ENCODE measurements at places on chromosomes 4 and X.
A peak's percentile ranks its signal among the peaks of the same experiment; 100 is the strongest.

DNA sequence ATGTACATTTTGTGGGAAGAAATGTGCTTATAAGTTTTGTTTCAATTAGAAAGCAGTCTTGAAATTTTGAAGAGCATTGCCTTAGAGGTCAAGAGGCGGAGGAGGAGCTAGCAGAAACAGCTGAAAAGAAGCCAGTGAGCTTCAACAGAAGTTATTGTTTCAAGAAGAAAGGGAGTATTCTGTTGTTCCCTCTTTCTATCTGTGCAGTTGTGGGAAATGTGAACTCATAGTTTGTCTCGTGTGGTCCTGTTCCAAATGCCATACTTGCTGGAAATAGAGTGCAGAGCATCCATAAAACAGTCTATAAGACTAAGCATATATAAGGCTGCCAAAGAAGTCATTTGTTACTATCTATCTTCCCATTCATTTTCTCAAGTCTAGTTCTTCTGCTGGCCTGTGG is 1015.7 kb downstream of the DMD start:
- no peak for DNase-seq

GRCh38 chr4:52234561-52235440 is 183.7 kb downstream of the SPATA18 start:
- DNase-seq = no peak

DNA sequence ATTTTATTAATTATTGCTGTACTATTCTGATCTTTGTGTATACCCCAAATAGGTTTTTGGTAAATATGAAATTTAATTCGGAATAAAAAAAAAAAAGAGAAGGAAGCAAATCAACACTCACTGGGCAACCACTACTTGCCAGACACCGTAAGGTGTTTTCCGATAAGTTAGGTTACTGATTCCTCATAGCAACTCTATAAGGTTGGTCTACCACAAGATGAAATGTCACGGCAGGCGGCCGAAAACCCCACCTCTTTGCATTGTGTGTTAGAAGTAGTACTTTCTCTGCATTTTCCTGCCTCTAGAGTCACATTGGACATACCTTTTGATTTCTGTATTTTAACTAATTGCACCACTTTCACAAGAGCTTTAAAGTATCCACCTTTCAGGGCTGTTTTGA is 44.5 kb upstream of the RASGEF1B start:
- DNase-seq = no peak

DNA sequence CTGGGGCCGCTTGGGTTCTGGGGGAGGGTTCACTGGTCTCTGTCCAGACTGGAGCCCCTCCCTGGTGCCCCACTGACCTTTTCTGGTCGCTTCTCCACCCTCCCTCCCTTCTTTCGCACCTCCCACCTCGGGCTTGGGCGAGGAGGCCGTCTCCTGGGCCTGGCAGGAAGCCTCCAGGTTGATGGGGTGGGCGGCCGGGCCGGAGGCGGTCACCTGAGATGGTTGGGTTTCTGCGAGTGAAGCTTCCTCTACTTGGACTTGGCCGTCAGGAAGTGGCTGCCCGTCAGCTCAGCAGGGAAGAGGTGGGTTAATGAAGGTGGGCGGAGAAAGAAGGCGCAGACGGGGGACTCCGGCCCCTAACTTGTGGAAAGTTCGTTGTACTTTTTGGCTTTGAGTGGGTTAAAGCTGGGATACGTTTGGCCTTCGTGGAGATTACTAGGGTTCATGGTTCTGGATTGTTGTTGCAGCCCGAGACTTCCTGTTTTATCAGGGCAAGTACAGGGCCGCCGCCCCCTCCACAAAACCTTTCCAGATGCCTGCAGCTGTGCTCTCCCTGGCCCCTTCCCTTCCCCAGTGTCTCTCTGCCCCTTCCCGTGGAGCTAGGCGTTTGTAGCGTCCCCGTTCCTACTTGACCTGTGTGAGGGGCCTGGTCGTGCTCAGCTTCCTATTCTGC is 1.2 kb downstream of the AKAP17A start:
- no peak for DNase-seq

DNA sequence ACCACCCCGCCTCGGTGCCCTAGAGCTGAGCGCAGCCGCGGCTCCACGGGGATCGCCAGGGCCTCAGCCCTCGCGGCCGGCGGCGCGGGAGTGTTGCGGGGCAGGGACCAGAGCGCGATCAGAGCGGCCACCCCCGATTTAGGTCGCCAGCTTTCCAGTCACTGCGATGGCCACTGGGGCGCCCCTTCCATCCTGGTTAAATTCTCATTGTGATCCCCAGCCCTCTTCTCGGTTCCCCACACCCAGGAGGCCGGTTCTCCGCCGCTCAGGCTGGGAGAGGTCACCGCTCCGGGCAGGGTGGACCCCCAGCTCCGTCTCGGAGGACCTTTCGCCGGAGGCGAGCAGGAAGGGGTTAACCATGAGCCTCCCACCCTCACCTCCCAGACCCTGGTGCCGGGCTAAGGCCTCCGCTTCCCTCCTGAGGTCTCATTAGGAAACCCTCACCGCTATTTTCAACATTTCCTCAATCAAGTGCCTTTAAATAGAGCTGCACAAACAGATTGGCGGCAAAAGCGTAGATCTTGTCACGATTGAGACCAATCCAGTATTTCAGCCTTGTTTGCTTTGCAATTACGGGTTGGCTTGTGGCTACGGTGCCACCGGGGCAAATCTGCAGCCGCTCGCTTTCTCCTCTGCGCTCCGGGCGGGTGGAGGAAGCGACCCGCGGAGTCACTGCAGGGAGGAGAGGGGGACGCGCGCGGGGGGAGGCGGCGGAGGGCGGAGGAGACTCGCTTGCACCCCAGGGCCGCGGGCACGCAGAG is 8.3 kb upstream of the HAND2 start:
- DNase-seq = peak; percentile 81

- DNase-seq = no peak
Observed at GRCh38 chrX:8233091-8233490, 62.0 kb upstream of the VCX2 start.

DNA sequence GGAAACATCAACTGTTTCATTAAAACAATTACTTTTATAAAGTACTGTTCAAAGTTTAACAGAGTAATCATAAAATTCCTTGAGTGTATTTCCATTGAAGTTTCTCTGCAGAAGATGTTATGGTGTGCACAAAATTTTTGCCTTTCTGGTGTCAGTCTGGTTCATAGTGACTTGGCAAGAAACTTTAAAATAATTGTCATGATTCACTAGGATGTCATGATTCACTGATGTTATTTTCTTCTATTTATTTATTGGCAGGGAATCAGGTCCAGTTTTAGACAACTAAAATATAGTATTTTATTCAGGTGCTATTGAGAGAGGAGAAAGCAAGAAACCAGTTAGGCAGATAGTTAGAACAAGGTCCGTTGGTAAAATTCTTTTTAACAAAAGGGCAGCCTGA is 3.8 kb downstream of the UGT2A1 start:
- DNase-seq = no peak

- no peak for DNase-seq
Observed at GRCh38 chr4:159541143-159541542, 438.3 kb downstream of the RAPGEF2 start.

- no peak for DNase-seq
Observed at GRCh38 chrX:72102126-72102525, 29.6 kb downstream of the RTL5 start.

- DNase-seq = no peak
Observed at GRCh38 chr4:99921174-99921573, 25.2 kb downstream of the DNAJB14 start.
